ENCODE measurements at places on chromosomes 3 and 15. TPM values are rescaled to one million over a fixed set of nuclear protein-coding genes. Genes with fewer than 3 reads are reported as not detected.

DNA sequence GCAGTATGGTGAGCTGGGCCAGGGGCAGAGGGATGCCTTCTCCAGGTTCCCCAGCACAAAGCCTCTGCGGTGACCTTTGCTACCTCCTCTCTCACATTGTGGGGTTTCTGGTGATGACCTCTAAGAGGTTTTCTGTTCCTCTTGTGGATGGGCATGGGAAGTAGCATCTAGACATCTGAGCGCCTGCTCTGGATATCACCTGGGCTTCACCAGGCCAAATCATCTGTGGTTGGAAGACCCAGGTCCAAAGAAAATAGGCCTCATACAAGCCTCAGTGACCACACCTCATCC, 7.0 kb downstream of the APEH start:
- DNase-seq = no peak

DNA sequence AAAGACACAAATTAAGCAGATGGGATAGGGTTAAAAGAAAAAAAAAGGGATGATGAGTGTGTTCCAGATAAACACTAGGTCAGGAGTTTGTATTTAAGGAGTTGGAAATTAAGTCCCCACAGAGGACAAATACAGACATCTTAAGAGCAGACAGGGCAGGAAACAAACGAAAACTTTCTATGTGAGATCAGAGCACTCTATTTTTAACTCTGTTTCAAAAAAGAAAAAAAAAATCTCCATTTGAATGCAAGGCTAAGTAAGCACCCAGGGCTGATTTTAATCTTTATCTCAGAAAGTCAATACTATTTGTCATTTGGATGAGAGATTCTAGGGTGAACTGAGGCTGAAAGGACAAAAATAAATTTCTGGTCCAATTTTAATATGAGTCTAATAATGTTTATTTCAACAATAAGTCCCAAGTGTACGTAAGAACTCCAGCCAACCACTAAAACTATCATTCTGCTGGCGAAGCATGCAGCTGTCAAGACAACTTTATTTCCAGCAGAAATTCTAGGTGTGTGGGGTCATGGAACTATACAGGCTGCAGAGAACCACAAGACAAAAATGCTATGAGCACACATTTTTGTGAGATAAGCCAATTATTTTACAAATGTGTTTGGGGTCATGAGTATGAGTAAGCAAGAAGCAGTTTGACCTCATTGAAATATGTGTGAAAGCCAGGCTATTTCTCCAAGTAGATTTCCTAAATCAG, 186.1 kb downstream of the FMN1 start:
- DNase-seq = no peak

Gene RTP3
- not detected for total RNA-seq

DNA sequence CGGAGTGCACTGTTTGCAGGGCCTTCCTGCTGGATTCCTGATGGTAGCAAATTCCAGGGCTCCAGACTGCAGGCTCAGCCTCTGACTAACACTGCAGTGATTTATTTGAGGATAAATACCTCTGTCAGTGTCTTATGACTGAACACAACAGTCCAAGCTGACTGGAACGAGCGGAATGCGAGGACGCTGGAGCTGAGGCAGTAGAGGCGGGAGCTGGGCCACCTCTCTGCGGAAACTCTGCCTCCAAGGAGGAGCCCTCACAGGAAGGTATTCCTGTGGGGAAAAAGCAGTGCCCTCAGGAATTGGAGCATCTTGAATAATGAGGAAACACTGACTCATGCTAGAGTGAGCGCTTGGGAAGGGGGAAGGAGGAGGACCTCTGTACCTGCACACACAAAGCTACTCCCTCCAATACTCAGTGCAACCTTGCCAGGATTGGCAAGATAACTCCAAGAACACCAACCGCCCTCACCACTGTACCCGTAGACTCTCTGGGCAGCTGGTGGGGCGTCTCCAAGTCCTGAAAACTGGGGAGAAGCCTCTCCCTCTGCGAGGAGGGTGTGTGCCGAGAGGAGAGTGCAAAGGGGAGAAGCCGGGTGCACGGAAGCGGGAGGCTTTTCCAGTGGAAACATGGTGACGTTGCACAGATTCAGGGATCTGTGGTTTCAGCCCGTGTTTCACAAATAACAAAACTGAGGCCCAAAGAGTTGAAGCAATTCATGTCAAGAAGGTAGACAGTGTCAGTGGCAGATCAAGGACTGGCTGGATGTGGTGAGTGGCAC, 43.0 kb downstream of the VGLL4 start:
- peak; percentile 94 for DNase-seq

DNA sequence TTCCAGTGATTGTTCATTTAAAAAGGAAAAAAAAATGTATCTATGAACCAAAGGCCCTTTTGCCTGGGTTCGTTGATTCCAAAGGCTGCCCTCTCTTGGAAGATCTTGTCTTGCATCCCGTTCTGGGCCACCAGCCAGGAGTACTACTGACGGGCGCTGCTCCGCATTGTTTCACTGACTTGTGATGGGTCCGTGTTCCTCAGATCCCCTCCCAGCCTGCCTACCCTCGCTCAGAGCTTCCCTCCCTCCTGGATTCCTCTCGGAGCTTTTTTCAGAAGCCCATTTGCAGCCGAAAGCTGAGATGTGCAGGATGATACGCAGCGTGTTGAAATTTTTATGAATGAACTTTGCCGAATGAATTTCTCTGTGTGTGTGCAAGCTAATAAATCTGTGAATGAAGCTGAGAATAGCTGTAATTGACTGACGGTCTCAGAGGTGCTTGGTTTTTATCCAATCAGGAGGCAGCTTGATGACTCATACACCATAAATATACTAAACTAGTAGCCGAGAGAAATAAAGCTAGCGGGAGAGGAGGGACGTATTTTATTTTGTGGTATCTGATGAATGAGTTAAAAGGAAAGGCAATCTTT, at the start of gene SHC4:
TSS of gene SHC4 (minus strand) at position 396 of the 590 bp plus-strand sequence. CDS start 904 bp downstream, outside the sequence.
- DNase-seq = peak; percentile 89

DNA sequence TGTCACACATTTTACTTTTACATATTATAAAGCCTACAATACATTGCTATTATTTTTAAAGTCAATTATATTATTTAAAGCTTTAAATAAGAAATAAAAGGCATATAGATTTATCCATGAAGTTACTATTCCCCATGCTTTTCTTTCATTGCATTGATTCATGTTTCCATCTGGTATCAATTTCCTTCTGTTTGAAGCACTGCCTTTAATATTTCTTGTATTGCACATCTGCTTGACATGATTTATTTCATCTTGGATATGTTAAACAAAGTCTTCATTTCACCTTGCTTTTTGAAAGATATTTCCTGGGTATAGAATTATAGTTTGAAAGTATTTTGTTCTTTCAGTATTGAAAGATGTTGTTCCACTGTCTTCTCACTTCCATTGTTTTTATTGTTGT, 174.3 kb upstream of the MBNL1 start:
- no peak for DNase-seq

GRCh38 chr3:175308097-175308496, 449.0 kb downstream of the NAALADL2 start:
- DNase-seq = no peak

DNA sequence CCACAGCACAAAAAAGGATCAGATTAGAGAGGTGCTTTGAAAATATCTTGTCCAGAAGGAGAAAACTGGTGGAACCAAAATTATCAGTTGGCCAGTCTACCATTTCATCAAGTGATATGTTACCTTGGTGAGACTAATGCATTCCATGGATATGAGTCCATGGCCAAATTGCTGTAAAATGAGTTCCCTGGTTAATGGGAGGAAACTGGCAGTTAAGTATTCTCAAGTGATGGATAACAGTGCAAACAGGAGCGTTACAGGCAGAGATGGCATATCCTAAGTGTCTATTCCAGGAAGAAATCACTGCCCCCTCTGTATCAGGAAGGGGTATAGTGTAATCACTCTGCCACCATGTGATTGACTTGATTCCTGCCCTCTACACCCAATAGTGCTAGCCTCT, 34.0 kb downstream of the MYRIP start:
- no peak for DNase-seq

GRCh38 chr15:25730918-25731317, 132.2 kb downstream of the ATP10A start:
- DNase-seq = no peak

DNA sequence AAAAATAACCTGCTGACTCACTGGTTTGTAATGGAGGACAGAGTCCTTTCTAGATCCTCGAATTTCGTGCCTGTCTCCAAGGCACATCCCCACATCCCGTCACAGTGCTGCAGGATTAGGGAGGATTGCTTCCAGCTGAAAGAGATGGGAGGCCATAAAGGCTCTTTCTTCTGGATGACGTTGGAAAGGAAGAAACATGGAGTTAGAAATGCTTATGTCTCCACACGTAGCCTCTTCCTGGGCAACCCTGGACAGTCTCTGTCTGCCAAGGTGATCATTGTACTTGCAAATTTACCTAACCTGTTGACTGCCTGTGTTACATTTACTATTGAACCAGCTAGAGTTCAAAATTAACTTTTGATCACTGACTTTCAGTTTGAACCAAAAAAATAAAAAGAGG, 27.6 kb upstream of the VILL start:
- DNase-seq = no peak

Gene TEX55
- not detected for total RNA-seq

DNA sequence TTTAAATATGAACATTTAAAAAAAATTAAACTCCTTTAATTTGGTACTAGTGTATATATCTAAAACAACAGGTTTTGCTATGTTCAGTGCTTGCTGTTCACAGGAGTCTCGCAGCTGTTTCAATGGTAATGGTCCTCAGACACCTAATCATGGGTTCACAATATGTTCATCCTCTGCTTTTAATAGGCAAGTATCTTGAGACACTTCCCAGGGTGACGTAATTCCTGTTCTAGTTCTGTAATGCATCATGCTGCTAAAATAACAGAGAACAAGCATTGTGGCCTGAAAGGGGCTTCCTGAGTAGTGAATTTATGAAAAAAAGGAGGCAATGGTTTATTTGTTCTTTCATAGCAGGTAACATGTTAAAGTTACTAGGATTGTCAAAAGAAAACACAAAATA, 625.2 kb upstream of the GBE1 start:
- no peak for DNase-seq

- DNase-seq = no peak
Observed at GRCh38 chr3:181729341-181729869, 17.7 kb downstream of the SOX2 start.

- DNase-seq = peak; percentile 12
Observed at GRCh38 chr3:78690766-78691165, 1077.0 kb downstream of the ROBO1 start.

GRCh38 chr3:147538034-147538433, 128.9 kb downstream of the ZIC1 start:
- no peak for DNase-seq

DNA sequence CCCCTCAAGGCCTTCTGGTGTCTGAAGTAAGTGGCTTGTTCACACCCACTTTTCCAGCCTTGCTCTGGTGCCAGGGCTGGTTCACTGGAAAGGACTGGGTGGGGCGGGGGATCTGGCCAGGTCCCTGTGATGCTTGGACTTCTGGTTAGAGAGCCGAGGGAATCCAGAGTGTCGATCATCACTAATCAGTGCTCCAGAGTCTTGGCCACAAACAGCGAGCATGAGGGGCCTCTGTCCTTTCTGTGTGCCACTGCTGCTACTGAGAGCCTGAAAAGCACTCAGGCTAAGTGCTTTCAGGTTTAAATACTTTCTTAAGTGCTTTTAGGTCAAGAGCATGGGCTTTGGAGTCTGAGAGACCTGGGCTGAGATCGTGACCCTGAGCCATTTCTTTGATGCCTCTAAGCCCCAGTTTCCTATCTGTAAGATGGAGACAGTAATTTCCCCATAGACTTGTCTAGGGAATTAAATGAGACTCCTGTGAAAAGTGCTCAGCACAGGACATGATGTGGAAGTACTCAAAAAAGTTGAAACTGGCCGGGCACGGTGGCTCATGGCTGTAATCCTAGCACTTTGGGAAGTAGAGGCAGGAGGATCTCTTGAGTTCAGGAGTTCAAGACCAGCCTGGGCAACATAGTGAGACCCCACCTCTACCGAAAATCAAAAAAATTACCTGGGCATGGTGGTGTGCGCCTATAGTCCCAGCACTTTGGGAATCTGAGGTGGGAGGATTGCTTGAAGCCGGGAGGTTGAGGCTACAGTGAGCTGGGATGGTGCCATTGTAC, 53.8 kb upstream of the SEC22A start:
- no peak for DNase-seq

Gene SPTBN5
- 19.0 TPM for total RNA-seq

Gene SST
- total RNA-seq = not detected

Gene GRM2
- total RNA-seq = 0.51 TPM

Gene LRRK1
- total RNA-seq = 22.1 TPM
